KG1 (cell line): ENCODE measurements at places on chromosomes 16 and 17.

GRCh38 chr16:11666103-11667055 is 1.9 kb upstream of the SNN start:
- no peak for DNase-seq

DNA sequence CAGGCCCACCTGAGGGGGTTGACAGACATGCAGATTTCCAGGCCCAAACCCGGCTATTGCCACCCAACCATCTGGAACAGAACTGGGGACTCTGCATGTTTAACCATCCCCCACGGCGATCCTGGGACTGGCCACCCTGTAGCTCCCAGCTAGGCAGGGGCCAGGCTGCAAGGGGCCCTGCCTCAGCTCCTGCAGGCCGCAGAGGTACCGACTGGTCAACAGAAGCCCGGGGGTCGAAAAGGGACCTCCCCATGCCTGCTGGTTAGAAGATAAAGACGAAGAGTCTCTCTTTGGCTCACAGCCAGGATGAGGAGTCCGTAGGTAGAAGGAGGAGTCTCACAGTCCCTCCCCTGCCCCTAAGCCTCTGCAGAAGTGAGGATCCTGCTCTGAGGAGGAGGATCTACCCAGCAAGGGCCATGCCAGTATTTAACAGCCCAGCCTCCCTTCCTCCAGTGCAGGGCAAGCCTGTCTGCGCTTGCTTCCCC is 223.4 kb upstream of the TNRC6C start:
- DNase-seq, result no peak

- peak; percentile 93 for DNase-seq
Observed at GRCh38 chr17:43360376-43360738, 38.4 kb upstream of the ARL4D start.

- no peak for DNase-seq
Observed at GRCh38 chr17:65553646-65554552, 7.5 kb downstream of the AXIN2 start.

DNA sequence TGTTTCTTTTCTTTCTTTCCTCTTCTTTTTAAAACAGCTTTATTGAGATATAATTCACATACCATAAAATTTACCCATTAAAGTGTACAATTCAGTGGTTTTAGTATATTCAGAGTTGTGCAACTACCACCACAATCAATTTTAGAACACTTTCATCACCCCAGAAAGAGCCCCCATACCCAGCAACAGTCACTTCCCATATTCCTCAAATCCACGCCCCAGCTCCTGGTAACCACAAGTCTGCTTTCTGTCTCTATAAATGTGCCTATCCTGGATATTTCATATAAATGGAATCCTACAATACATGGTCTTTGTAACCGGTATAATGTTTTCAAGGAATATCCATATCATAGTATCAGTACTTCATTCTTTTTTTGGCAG is 19.4 kb downstream of the RARA start:
- no peak for DNase-seq

- no peak for DNase-seq
Observed at GRCh38 chr17:79341222-79341780, 266.7 kb downstream of the ENGASE start.

- peak; percentile 81 for DNase-seq
Observed at GRCh38 chr17:7856811-7857712, at the start of gene NAA38. NAA38 (minus strand) TSS chr17:7857559; CDS start chr17:7857463, 96 bp downstream.

DNA sequence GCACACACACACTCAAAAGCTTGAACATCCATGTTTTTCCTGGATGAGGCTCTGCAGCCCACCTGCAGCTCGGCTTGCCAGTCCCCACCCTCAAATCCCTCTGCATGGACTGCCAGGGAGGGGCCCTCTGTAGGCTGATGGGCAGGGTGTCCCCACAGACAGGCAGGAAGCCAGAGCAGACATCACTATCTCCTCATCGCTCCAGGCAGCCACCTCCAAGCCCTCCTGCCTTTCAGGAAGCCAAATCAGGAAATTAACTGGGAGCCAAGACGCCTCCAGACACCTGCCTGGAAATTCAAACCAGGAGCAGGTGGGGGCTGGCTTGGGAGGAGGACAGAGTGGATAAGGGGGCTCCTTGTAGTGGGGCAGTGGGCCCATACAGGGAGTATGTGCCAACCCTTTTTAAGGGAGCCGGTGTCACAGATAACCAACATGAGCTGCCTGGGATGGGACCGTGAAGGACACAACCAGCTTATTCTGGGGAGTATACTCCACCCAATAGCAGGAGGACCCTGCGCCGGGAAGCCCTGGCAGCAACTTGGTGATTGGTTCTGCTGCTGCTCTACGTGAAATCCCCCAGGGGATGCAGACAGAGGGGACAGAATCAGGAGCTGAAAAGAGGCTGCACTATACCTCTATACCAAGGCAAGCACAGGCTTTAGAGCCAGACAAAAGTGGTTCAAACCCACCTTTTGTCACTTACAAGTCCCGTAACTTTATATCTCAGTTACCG is 139.1 kb downstream of the CCT6B start:
- DNase-seq, result no peak

GRCh38 chr17:1997289-1997926 is 27.7 kb downstream of the RTN4RL1 start:
- no peak for DNase-seq

DNA sequence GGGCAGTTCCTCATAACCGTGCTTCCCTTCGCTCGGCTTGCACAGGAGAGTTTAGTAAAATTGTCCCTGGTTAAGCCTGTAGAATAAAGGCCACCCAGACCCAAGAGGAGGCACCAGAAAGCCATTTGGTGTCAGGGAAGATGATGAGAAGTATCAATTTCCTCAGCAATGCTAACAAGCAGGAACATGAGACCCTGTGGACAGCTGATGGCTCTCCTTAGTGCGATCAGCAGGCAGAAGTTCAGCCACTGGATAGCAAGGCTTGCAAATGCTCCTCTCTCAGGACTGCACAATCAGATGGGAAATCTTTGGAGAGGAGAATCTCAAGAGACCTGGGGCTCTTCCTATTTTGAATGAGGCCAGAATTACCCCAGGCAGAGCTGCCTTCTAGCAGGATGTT is 261.1 kb upstream of the DYNLRB2 start:
- no peak for DNase-seq

DNA sequence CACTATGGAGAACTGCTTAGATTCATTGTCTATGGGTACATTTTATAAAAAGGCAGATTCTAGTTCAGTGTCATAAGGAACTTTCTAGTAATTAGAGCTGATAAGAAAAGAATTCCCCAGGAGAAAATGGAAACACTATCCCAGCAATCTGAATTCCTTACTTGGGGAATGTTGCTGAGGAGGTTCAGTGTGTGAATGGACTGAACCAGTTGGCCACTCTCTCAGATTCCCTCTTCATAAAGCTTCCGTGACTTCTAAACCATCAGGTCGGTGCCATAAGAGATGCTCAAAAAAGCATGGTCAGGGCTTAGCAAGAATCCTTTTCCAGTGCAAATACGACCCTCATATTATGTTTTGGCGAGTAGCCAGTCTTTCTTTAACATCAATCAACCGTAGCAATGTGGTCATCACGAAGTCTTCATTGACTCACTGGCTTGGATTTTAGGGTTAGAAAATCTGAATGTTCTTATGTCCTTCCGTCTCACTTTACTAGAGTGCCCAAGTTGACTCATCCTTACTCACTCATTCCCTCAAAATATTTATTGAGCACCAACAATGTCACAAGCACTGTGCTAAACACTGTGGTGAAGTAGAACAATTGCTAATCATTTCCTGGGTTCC is 102.7 kb upstream of the HLF start:
- DNase-seq, result no peak

- no peak for DNase-seq
Observed at GRCh38 chr17:6578491-6578890, 22.1 kb upstream of the PITPNM3 start.

DNA sequence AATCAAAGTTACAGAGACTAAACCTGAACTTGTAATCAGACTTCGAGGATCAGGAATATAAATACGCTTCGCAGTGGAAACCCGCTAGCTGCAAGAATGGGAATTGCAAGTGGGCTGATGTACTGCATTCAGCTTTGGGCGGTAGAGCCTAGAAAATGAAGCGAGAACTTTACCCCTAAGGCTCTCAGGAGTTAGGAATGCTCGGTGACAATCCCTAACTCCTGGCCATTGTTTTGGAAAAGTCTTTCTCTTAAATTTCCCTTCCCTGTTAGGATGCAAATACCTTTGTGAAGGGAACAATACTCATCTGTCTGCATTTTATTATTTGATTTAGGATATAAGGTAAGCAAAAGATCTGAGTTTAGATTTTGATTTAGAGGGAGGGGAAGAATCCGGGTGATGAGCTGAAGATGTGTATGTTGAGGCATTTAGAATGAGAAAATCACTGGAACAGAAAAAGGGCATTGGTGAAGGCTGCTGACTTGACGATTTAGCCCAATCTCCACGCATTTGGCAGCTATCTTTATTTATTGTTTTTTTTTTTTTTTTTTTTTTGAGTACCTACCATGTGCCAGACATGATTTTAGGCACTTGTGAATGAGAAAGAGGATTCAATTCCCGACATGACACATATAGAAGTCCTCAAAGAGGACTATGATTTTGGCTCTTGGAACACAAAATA is 2.2 kb upstream of the TOX3 start:
- DNase-seq, result no peak

DNA sequence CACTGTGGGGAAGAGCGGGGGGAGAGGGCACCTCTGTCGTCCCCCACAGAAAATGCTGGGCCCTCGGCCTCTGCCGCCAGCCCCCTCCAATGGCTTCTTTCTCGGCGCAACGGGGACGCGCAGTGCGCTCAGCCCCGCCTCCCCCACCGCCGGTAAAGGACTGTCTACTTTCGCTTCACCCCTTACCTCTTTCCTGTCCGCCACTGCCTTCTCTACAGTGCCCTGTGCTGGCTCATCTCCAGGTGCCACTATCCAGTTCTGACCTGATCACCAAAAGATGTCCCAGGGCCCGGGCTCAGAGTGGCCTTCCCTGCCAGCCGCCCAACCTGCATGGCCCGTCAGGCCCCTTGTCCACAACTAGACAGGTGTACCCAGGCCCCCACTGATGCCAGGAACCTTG is 7.3 kb downstream of the ENDOV start:
- DNase-seq, result no peak
